G401 (cell line): ENCODE measurements at places on chromosomes 3 and 15.

GRCh38 chr3:126373146-126373613 lies 16.0 kb upstream of the KLF15 start:
- DNase-seq = no peak

- no peak for DNase-seq
These were observed 26.2 kb upstream of the IL20RB start for GRCh38 chr3:136931606-136932005.

DNA sequence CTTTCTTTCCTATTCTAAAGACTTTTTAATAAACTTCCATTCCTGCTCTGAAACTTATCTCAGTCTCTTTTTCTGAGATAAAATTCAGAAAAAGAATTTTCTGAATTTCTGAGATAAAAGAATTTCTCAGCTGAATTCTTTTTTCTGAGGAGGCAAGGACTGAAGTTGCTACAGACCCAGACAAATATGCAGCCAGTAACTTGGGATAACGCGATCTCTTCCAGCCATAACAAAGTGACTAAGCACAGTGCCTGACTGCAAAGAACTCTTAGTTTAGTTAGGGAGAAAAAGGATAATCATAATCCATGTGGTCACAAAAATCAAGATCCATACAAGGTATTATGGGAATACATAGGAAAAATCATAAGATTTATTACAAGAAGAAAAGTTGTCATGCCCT lies 222.0 kb upstream of the GAP43 start:
- no peak for DNase-seq

- DNase-seq = no peak
These were observed 21.0 kb downstream of the ZDHHC3 start for GRCh38 chr3:44954962-44955361.
